ENCODE measurements at places on chromosomes 6 and 20. TPM values are rescaled to one million over a fixed set of nuclear protein-coding genes. Genes with fewer than 3 reads are reported as not detected.

Gene RIPK1
- 12.6 TPM for total RNA-seq

Gene SLC25A27
- not detected for total RNA-seq

Gene LHFPL5
- total RNA-seq = not detected

Gene BPIFB1
- not detected for total RNA-seq

Gene RIPPLY2
- total RNA-seq = not detected

Gene CTCFL
- total RNA-seq = not detected

- DNase-seq = no peak
Observed at GRCh38 chr6:101486124-101486523, 92.6 kb downstream of the GRIK2 start.

Gene EDN1
- total RNA-seq = 39.7 TPM

Gene CST5
- total RNA-seq = not detected

GRCh38 chr6:62519574-62519973 lies 233.5 kb upstream of the KHDRBS2 start:
- no peak for DNase-seq

- DNase-seq = no peak
Observed at GRCh38 chr6:28142446-28142845, 763 bp downstream of the ZKSCAN8 start.

All from SJSA1 (cell line).